AG20443 (cell line): ENCODE measurements at places on chromosomes 1 and 21.
A peak's percentile ranks its signal among the peaks of the same experiment; 100 is the strongest.

- DNase-seq, result no peak
These were observed 31.9 kb upstream of the LHX4 start for GRCh38 chr1:180198196-180198595.

- DNase-seq, result no peak
These were observed 28.0 kb downstream of the GRIK3 start for GRCh38 chr1:37006132-37006868.

GRCh38 chr1:243642936-243643335 lies 207.1 kb downstream of the AKT3 start:
- peak; percentile 12 for DNase-seq

DNA sequence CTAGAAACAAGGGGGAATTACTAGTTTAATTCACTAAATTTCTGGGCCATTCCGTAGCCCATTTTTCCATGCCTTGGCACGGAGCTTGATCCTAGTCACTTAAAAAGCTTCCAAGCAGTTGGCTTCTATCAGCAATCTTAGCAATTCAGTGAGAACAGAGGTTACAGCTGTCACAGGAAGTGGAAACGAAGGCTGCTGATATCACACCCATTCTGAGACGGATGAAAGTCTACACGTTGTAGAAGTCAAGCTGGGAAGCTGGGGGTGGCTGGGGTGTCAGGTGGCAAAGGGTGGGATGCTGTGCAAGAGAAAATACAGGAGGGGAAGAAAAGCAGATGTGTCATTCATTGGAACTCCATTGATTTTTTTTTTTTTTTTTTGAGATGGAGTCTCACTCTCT lies 11.8 kb upstream of the STMN1 start:
- no peak for DNase-seq

DNA sequence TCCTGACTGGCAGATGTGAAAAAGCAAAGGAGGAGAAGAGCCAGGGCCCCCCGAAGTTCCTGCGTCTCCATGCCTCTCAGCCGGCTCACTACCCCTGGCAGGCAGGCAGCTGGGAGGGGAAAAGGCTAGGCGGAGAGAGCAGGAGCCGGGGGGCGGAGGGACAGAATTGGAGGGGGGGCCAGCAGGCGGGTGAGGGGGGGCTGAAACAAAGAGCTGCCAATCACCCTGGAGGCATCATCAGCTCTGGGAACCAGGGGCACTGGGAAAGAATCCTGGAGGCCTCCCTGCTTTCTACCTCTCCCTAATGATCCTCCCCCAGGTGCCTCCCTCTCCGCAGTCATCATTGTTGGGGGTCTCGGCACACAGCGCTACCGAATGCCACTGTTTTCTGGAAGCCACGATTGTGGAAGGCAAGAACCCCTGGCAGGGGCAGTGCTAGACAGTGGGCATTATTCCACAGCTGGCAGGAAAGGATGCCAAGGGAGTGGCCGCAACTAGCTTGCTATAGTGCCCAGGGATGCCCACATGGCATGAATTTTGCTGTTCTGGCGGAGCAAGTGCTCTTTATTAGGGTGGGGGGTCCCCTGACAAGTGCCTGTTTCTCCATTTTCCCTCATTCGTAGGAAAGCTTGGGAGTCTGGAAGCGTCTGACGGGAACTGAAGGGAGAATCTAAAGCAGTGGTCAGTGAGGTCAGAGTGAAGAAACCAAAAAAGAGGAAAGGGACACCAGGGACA lies at the start of gene THBS3:
Gene THBS3, minus strand, starts transcription at position 92 of the 735 bp plus-strand sequence. Its CDS starts 21 bp downstream, at position 71.
- DNase-seq, result peak; percentile 49

GRCh38 chr1:24440436-24440835 lies 24.8 kb downstream of the NIPAL3 start:
- DNase-seq, result no peak

GRCh38 chr1:234327577-234328164 lies 45.6 kb upstream of the COA6 start:
- no peak for DNase-seq

DNA sequence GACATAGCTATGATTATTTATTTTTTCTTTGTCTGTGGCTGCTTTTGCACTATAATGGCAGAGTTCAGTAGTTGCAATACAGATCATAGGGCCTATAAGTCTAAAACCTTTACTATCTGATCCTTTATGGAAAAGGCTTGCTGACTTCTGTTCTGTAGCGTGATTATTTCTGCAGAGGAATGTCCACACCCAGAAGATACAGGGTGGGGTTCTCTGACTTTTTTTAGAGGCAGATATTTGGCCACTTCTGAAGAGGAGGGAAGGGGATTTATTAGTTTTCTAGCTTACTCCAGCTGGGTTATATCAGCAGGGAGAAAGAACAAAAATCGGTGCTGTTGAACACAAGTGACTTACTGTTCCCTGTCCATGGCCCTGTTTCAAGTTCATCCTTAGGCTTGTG lies 97.6 kb downstream of the RPE65 start:
- no peak for DNase-seq

GRCh38 chr1:155933591-155934096 lies 569 bp downstream of the KHDC4 start:
- DNase-seq, result no peak

- no peak for DNase-seq
These were observed 15.0 kb downstream of the BATF3 start for GRCh38 chr1:212684521-212685090.

DNA sequence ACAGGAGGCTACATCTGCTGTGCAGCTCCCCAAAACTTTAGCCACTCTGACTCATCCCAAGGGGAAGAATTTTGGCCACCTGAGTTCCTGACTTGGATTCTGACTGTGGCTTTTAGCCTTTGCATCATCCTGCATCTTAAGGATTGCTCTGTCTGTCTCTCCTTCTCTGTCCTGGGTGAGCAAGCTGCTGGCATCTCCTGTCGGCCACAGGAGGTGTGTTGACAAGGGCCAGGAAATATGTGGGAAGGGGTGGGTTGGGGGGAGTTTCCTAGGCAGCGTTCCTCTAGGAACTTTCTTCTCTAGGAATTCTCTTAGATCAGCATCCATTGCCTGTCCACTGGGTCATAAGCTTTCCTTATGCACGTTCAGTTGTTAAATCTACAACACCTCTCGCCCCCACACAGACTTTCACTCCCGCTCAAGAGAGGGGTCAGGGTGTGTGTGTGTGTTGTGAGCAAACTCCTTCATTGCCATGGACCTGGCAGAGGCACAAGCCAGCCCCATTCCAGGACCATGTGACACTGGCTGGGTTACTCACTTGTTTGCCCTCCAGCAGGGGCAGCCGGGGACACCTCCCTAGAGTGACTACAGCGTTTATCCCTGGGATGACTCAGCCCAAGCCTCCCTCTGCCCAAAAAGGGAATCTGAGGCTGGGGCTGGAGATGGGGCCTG lies 145.0 kb upstream of the DUSP10 start:
- DNase-seq, result peak; percentile 91

GRCh38 chr1:169925505-169926482 lies 32.1 kb upstream of the SCYL3 start:
- DNase-seq, result no peak
